ENCODE measurements at places on chromosomes 11 and 22. TPM values are rescaled to one million over a fixed set of nuclear protein-coding genes. Genes with fewer than 3 reads are reported as not detected.
A peak's percentile ranks its signal among the peaks of the same experiment; 100 is the strongest.

DNA sequence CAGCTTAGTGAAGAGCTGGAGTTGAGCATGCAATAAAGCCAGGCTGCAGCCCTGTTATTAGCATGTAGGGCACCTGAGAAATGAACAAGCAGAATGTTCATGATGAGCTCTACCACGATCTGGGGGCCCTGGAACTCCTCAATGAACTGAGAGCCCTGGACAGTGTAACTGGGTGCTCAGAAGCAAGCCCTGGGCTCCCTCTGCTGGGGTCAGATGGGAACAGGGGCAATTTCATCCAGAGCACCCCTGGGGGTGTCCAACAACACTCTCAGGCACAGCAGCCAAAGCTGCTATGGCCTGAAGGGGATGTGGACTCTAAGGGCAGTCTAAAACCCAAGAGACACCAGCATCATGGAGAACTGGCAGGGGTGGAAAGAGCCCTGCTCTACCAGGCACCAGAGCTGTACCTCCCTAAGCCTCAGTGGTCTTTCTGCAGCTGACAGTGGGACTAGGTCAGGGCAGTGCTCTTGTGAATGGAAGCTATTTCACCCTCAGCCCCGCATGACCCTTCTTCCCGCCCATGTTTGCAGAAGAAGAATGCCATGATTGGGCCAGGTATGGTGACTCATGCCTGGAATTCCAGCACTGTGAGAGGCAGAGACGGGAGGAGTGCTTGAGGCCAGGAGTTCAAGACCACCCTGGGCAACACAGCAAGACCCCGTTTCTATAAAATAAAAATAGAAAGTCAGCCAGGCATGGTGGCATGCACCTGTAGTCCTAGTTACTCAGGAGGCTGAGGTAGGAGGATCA lies 28.9 kb downstream of the THOC5 start:
- DNase-seq = no peak

LDHAL6A gene
- 0.62 TPM for total RNA-seq

CTSD gene
- total RNA-seq = 35.9 TPM

GRCh38 chr11:12540075-12540680 lies 134.0 kb upstream of the TEAD1 start:
- no peak for DNase-seq

DNA sequence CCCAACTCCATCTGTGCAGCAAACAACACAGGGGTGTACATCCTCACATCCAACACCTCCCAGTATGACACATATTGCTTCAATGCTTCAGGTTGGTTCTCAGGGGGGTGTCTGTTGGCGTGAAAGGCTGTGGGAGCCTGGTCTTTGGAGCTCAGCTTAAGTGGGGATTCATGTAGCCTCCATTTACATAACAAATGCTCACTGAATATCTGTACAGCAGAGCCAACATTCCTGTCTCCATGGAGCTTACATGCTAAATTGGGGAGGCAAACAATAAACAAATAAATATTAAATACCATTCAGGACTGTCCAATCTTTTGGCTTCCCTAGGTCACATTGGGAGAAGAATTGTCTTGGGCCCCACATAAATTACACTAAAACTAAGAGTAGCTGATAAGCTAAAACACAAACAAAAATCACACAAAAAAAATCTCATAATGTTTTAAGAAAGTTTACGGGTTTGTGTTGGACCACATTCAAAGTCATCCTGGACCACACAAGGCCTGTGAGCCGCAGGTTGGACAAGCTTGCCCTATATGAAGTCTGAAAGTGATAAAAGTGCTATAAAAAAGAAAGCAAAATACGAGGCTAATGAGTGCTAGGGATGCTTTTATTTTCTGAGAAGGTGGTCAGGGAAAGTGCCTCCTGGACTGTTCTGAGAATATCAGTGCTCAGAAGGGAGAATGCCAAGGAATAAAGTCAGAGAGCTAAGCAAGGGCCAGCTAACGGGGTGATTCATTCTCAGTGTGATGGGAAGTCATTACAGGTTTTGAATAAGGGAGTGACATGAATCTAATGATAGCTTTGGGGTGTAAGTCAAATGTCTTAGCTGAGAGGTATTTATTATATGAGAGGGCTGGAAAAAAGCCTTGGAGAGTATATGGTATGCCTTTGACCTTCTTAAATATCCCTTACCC lies 41.6 kb downstream of the CD44 start:
- DNase-seq = no peak

SEPTIN5 gene
- 167 TPM for total RNA-seq

SCGB1D2 gene
- not detected for total RNA-seq

RAB3IL1 gene
- total RNA-seq = 2.3 TPM

DNA sequence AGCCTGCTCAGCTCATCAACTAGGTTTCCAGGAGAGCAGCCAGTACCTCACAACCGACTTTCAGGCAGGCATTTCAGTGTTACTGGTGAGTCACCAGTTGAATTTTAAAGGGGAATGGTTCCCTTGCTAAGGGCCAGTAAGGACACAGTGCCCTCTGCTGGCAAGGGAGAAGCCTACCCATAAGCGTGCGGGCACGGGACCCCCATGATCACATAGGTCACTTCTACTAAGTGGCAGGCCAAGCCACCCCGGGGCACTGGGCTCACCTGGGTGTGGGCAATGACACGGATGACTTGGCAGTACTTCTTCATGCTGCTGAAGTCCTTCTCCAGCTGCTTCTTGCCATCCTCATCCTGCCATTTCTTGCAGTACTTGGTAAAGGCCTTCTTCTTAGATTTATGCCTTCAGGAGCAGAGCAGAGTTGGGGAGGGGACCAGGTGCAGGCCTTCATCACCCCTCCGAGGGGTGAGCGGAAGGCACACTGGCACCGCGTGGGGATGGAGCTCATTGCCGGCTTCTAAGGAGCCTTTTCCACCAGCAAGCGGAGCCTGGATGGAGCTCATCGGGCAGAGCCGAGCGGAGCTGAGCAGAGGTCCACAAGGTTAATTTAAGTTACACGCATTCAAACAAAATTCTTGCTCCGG lies 2.9 kb downstream of the RPL3 start:
- DNase-seq = peak; percentile 62

RIBC2 gene
- not detected for total RNA-seq

GRCh38 chr11:76625472-76626186 lies 44.9 kb downstream of the LRRC32 start:
- DNase-seq = no peak

GRCh38 chr22:45845076-45845487 lies 131.9 kb downstream of the WNT7B start:
- DNase-seq = no peak

- DNase-seq = no peak
These were observed 186.6 kb downstream of the JRKL start for GRCh38 chr11:96576383-96576782.

DNA sequence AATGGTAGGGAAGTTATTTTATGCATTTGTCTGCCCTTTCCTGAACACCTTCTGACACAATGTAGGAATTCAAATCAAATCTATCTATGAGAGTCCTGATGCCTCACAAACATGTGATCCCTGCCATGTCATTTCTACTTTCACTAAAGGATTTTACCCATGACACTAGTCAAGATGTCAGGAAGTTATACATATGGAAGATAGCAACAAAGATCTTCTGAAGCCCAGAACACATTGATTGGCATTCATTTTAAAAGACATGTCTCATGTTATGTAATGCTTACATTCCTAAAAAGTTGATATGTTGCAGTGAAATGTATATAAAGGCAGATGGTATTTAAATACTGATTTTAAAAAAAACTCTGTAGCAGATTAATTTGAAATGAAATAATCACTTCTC lies 61.5 kb downstream of the FAM76B start:
- DNase-seq = no peak

DNA sequence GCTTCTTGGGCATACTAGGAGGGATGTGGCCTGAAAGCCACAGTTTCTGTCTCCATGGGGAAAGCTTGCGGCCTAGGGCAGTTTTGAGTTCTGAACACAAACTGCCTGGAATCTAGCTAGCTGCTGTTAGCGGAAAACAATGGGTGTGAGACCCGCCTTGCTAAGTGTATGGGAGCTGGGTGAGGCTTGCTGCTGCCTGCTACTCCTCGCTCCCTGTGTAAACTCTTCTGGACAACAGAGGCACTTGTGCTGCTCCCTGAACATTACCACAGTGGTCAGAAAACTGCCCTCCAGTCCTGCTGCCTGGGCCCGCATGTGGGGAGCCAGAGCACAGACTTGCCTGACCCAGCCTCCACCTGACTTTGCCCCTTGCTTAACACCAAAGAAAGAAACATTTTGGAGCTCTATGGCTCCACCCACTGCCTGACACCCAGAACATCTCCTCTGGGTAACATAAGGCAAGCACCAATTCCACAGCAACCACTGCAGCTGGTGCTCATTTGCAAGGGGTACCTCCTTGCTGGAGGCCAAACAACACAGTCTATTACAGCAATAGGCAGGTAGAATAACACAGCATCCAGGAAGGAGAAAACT lies 766.3 kb upstream of the RAG2 start:
- DNase-seq = no peak

DNA sequence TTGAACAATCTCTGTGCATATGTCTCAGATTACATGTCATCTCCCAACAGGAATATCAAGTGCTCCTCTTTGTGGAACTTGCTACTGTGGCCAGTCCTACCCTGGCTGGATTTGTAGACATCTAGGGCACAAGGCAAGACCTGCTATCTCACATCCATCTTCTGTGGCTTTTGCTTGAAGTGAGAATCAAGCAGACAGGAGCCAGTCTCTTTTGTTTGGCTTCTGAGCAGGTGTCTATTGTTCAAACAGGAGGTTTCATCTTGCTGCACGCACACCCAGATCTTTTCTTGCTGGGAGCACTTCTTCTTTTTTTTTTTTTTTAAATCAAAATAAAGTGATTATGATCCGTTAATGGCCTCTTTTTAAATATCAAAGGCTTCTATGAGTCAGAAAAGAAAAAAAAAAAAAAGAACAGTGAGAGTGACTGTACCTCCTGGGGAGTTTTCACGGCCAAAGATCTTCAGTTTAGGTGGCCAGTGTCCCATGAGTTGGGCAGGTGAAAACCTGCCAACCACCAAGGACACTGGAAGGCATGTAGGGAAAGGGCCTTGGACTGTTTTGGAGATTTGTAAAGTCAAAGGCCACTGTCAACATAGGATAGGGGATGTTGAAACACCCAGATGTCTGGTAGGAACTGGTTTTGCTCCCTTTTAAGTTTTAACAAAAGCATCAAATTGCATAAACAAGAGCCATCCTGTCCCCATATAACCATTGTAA lies 78.1 kb downstream of the CD44 start:
- no peak for DNase-seq

- DNase-seq = no peak
These were observed 188.3 kb upstream of the BLID start for GRCh38 chr11:122304306-122304705.

DNA sequence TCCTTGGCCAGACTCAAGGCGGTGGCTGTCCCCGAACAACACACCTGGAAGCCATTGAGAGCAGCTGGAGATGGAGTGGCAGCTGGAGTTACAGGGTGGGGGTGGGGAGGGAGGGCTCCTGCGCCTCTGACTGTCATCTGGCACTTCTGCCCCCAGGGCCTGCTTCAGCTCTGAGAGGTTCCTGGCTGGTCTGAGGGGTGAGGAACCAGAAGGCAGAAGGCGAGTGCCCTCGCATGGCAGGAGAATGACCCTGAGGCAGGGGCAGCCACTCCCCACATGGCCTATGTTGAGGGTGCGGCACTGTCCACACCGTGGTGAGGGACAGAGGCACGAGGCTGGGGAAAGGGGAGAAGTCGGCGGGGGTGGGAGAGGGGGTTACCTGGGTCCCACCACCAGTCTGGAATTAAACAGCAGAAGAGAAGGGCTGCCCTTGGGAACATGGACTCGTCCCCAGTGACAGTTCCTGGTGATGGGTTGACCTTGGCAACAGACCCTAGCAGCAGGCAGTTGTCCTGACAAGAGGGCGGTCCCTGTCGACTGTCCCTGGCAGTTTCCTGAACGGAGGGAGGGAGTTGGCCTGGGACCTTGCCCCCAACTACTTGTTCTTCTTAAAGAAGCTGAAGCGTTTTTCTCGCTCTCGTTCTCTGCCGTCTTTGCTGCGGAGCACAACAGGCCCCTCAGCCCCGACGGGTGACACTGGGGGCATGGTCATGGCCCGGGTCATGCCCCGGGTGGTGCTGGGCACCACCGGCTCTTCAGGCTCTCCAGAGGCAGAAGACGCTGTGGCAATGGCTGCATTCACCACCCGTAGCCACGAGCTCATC lies 7.8 kb upstream of the RBM4B start:
- DNase-seq = no peak

DNA sequence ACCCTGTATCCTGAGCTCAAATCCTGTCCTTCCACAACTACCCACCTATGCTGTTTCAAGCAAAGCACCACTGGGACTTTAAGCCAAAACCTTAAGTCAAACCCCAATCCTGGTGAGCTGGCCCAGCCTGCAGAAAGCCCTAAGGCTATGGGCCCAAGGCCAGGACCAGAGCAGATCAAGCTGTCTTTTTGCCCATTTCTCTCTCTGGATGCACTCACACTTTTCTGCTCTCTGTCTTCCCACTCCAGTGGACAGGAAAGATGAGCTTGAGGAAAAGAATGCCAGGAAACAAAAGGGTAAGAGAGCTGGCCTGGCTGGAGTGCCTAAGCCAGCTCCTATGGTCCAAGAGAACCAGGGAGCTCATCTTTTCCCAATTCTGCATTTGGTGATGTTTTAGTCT lies 284.3 kb upstream of the ISX start:
- no peak for DNase-seq

C11orf42 gene
- total RNA-seq = not detected

DNA sequence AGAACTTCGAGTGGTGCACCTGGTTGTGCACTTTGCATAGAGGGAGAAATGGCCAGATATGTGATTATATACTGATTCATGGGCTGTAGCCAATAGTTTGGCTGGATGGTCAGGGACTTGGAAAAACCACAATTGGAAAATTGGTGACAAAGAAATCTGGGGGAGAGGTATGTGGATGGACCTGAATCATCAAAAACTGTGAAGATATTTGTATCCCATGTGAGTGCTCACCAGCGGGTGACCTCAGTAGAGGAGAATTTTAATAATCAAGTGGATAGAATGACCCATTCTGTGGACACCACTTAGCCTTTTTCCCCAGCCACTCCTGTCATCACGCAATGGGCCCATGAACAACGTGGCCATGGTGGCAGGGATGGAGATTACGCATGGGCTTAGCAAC lies 48.0 kb upstream of the NARS2 start:
- DNase-seq = no peak

DNA sequence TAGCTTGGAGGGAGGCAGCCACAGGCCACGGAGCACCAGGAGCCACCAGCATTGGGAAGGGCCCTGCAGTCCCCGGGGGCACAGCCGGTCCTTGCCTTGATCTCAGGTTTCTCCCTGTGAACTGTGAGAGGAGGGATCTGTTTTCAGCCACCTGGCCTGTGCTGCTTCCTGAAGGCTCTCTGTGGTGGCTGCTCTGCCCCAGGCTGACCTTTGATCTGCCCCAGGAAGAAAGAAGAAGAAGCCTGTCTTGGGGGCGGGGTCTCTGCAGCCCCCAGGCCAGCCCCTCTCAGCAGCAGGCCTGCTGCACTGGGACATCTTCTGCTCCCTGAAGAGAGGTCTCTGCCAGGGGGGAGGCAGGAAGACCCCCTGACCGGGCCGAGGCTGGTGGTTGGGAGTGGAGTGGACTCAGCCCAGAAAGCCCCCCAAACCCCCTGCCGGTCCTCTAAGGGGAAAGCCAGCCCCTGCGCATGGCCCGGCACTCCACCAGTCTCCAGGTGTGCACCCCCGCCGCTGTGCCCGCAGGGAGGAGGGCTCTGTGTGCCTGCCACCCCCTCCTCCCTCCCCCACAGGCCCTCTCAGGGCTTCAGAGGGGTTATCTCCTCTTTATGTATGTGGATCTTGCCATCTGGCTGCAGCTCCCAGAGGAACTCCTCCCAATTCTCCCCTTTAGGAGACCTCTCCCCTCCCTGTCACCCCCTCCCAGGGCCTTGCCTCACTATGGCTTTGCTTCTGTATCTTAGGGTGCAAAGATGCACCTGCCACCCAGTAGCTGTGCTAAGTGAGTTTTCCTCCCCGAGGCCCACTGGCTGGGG lies 675.3 kb downstream of the BRD1 start:
- DNase-seq = no peak
